ENCODE measurements at places on chromosomes 13 and 19.

- no peak for DNase-seq
These were observed 2.0 kb downstream of the MISP start for GRCh38 chr19:752652-753517.

GRCh38 chr19:52217576-52217975, 27.7 kb downstream of the PPP2R1A start:
- no peak for DNase-seq

GRCh38 chr19:3710265-3710812, 2.2 kb downstream of the TJP3 start:
- no peak for DNase-seq

- no peak for DNase-seq
These were observed 1068.0 kb downstream of the SLITRK5 start for GRCh38 chr13:88739195-88739594.

GRCh38 chr13:74287724-74288169, 153.5 kb upstream of the KLF12 start:
- DNase-seq, result no peak

- no peak for DNase-seq
These were observed 4.3 kb upstream of the ZDHHC20 start for GRCh38 chr13:21463424-21463823.

Measured in keratinocyte (primary cell).